ENCODE measurements at places on chromosomes 12 and 14. TPM values are rescaled to one million over a fixed set of nuclear protein-coding genes. Genes with fewer than 3 reads are reported as not detected.

SRRM4 gene
- not detected for total RNA-seq

BIN2 gene
- total RNA-seq: 173 TPM

RFX4 gene
- total RNA-seq: not detected

KRT82 gene
- total RNA-seq: not detected

RAB15 gene
- total RNA-seq: 3.2 TPM

All from T-helper 2 cell treated with Interferon-gamma antibody and Interleukin-4, amounts not matched to agents 100 ng/mL and 5 ng/mL, for 36 hours (primary cell).